ENCODE measurements at places on chromosomes 4 and X. TPM values are rescaled to one million over a fixed set of nuclear protein-coding genes. Genes with fewer than 3 reads are reported as not detected.

- DNase-seq, result no peak
Observed at GRCh38 chr4:2762048-2762447, 5.9 kb upstream of the TNIP2 start.

DNA sequence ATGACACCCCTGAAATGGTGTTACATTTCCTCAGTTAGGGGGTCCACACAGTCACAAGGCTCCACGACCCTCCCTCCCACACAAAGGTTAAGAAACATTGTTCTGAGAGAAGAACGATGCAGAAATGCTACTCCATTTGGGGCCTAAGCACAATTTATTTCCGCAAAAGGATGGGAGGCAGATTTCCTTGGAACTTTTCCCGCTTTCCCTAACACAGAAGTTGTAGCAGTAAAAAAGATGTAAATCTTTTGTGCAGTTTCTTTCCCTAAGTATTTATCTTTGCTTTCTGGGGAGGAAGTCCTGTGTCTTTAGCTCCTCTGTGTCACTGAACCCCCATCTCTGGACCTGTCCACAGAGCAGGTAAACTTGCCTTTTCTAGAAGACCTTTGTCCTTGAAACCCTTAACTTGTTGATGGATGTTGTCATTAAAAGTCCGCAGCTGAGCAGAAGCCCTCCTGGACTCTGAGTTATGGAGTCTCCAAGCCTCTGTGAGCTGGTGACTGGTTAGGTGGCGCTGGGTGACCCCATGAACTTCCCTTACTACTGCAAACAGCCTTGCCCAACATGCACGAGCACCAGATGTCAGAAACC, 67.2 kb upstream of the SHISA3 start:
- no peak for DNase-seq

TLR10 gene
- total RNA-seq, result 0.81 TPM

AADAT gene
- total RNA-seq, result 5.6 TPM

FAM241A gene
- total RNA-seq, result 3.2 TPM

GRCh38 chrX:106615041-106615440, 3.3 kb downstream of the RADX start:
- DNase-seq, result no peak

- DNase-seq, result no peak
Observed at GRCh38 chr4:2370597-2371320, 47.7 kb downstream of the ZFYVE28 start.

GRCh38 chr4:102901804-102902203, 33.0 kb downstream of the CISD2 start:
- DNase-seq, result no peak

GRCh38 chr4:74439952-74440351, 5.0 kb upstream of the AREG start:
- DNase-seq, result no peak

DNA sequence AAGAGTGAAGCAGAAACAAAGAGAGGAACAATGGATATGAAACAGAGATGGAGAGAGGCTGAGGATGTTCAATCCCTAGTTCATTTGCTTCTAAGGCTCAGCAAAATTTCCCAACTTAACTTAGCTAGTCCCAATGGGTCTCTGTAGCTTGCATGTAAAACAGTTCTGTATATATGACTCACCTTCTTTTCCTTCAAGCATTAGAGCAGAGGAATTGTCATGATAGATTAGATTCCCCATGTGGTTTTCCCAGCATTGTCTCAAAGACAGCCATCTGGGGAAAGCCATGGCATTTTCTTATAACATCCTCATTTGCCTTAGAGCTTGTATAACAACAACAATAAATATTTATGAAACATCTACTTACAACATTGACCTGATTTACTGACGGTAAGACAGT, 93.9 kb upstream of the GATB start:
- DNase-seq, result no peak

DNA sequence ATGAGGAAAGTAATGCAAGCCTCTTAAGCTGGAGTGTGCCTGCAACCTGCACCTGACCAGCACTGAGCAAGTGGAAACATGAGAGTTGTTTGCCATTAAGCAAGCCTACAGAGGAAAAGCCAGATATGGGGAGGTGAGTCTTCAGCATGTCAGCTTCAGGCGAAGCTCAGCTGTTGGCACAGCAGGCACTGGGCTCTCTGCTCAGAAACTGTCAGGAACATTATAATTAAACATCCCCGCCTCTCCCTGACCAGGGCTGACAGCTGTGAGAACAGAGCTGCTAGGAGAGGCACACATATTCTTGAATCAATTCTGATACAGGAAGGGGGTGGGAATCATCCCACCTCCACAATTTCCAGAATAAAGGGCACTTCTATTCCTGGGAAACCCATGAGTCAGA, 19.0 kb upstream of the DCX start:
- no peak for DNase-seq

TMPRSS11E gene
- total RNA-seq, result not detected

DNA sequence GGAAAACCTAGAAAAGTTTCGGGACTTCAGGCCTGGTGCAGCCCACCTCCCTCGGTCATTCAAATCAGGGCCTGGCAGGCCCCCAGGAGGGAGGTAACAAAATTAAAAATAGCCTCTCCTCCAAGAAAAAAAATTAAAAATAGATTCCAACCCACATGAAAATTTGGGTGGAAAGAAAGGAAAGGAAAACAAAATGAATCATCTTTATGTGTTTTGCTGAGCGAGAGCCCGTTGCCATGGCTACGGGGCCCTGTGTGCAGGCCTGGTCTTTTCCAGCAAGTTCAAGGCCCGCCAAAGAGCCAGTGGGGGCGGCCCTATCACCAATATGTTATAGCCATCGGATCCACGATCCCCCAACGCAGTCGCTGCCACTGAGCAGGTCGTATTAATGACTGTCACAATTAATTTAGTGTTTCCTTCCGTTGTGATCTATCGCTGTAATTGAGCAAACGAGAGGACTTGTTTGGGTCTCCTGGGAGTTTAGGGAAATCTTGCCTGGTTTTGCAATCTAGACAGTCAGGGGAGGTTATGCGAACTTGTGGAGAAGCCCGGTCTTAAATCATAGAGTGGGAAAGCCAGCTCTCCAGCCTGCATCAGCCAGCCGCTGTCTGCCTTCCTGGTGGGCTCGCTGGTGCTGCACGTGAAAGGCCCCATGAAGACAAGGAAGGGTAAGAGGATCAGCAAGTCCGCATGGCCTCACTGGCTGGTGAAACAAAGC, 452.4 kb downstream of the BCOR start:
- DNase-seq, result peak; percentile 47

- no peak for DNase-seq
Observed at GRCh38 chrX:123487236-123487635, 245.6 kb downstream of the THOC2 start.

DNA sequence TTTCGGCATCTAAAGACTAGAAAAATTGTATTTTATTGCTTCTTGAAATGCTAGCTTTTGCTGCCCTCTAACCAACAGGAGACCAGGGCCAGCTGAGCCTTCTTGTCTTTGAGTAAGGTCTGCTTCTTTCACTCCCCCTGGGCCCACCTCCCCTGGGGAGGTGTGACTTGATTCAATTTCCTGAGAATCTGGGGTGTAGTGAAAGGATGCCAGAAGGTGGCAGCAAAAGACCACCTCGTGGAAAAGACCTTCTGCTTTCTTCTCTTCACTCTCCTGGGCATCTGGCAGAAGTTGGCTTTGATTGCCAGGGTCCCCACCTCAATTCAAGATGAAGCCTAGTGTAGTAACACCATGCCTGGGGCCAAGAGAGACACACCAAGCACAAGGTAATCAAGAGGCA, 96.5 kb upstream of the MAOA start:
- no peak for DNase-seq

MAGEA10 gene
- total RNA-seq, result not detected
